ENCODE measurements at places on chromosomes 16 and 17.

- DNase-seq, result no peak
Measured at GRCh38 chr17:37274461-37274860, 101.3 kb upstream of the C17orf78 start.

DNA sequence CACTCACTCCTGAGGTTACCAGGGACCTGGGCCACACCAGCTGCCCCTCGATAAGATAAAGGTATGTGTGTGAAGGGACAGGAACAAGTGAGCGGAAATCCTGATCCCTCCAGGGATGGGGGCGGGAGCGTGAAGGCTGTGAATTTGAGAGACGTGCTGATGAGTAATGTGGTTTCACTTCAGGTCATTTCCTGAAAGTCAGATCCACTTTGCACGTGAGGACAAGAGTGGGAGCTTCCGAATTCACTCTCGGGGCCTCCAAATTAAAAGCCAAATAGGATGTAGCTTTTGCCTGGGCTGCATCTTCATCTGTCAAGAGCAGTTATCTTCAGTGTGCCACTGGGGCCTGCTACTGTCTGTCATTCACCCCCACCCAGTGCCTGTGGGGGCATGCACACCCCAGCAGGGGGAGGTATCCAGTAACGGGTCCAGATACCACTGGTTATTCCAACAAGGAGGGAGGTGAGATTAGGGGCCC is 87.4 kb upstream of the LHX1 start:
- peak; percentile 31 for DNase-seq

DNA sequence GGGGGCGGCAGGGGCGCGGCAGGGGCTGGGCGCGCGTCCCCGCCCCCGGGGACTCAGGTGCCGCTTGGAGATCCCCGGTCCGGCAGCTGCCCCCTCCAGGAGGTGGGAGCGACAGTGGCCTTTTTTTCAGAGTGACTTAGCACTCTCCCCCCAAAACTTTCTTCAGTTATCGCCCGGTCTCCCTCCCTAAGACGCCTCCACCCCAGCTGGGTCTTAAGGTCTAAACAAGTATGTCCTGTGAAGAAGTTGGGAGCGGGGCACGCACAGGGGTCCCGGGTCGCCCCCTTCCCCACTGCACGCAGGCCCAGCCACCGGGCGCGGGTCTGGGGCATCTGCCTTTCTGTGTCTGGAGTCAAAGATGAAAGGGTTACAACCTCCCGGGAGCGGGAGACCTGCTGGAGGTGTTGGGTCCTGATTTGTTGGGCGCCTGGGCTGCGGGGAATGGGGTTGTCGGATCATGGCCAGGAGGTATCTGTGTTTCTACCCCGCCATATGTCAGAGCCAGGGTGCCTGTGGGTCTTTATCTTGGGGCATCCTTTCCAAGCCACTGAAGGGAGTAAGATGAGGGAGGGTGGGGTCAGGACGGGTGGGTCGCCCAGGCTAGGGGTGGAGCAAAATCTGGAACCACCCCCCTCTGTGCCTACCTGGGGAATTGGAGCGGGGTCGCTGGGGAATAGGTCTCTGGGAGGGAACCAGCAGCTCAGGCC is 757 bp downstream of the FMNL1 start:
- peak; percentile 37 for DNase-seq

GRCh38 chr16:17027488-17028129 is 443.2 kb downstream of the XYLT1 start:
- no peak for DNase-seq

- DNase-seq, result no peak
Measured at GRCh38 chr17:72569148-72569946, 448.5 kb downstream of the SOX9 start.

- no peak for DNase-seq
Measured at GRCh38 chr17:76416899-76417298, 32.5 kb downstream of the SPHK1 start.

- no peak for DNase-seq
Measured at GRCh38 chr17:73585583-73585982, 58.7 kb downstream of the SDK2 start.

GRCh38 chr17:382644-383533 is 30.3 kb upstream of the RPH3AL start:
- no peak for DNase-seq
